ENCODE measurements at places on chromosomes 13 and 19. TPM values are rescaled to one million over a fixed set of nuclear protein-coding genes. Genes with fewer than 3 reads are reported as not detected.

DNA sequence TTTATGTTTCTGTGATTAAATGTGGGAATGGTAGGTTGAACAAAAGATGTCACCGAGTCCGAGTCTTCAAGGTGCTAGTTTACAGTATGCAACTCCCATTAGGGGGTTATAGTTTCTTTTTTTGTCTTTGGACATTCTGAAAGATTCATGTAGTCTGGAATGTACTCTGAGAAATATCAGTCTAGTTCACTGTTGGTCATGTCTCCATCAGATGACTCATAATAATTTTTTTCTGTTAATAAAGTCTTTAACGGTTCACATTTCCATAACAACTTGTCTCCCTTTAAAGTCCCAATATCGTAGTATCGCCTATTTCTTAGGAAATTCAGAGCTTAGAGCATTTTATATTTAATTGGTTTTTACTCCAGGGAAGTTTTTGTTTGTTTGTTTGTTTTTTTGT, 13.5 kb upstream of the ESD start:
- DNase-seq, result no peak

DNA sequence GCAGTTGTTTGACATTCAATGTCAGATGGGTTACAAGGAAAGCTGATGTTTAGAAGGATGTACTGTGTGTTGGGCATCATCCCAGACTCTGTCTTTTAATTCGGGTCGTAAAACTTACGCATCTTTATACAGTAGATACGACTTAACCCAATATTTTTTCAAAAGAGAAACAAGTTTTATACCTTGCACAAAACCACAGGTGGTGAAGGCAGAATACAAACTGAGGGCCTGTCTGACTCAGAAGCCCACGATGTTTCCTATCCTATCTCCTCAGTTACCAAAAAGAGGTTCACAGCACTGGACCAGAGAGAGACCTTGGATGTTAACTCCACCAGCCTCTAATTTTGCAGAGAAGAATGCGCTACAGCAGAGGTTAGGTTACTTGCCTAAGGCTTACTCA, 477.0 kb downstream of the FOXO1 start:
- DNase-seq, result no peak

GRCh38 chr13:95893861-95894260, 159.3 kb downstream of the UGGT2 start:
- no peak for DNase-seq

- no peak for DNase-seq
These were observed 12.2 kb downstream of the BRD4 start for GRCh38 chr19:15320116-15320515.

DNA sequence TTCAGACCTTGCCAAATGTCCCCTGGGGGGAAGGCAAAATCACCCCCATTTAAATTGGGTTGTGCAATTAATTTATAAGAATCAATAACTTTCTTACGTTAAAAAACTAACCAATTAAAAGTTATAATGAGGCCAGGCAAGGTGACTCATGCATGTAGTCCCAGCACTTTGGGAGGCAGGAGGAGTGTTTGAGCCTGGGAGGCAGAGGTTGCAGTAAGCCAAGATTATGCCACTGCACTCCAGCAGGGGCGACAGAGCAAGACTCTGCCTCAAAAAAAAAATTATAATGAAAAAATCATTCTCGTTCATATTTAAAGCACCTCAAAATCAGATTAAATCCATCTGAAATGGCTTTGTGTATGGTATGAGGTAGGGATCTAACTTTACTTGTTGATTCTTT, 18.4 kb upstream of the SIGLEC14 start:
- DNase-seq, result no peak

DNA sequence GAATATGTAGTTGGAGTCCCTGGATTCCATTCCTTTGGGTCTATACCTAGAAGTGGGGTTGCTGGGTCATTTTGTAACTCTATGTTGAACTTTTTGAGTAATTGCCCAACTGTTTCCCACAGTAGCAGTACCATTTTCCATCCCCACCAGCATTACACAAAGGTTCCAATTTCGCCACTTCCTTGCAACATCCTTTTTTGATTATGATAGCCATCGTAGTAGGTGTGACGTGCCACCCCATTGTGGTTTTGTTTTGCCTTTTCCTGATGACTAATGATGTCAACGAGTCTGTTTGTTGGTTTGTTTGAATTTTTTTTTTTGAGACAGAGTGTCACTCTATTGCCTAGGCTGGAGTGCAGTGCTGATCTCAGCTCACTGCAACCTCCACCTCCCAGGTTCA, 3.3 kb upstream of the PEX11G start:
- DNase-seq, result no peak

DNA sequence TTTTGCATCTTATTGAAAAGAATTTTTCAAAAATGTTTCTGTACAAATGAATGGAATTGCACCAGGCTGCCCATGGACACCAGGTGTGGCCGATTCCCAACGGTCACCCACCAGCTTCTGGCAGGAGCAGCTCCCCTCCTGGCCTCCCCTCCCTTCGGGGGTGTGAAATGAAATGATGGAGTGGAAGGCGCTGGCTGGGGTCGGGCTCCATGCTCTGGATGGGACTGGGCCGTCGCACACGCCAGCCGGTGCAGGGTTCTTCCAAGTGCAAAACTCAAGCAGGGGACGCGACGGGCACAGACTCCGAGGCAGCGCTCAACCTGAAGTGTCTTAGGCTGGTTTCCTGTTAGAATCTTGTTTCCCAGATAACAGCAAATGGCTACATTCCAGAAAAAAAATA, 21.9 kb downstream of the C19orf44 start:
- no peak for DNase-seq

- no peak for DNase-seq
These were observed 269.5 kb upstream of the HTR2A start for GRCh38 chr13:47166336-47166735.

GRCh38 chr13:36251526-36251925, 37.2 kb upstream of the SOHLH2 start:
- DNase-seq, result no peak

GRCh38 chr13:50222569-50223332, 207.5 kb downstream of the KCNRG start:
- no peak for DNase-seq

The CYP4F22 gene
- total RNA-seq, result not detected

The CYP4F11 gene
- not detected for total RNA-seq

The SYCN gene
- not detected for total RNA-seq

The FGF9 gene
- 0.90 TPM for total RNA-seq

The KANK3 gene
- 1.2 TPM for total RNA-seq

The FPR3 gene
- total RNA-seq, result not detected

Data from chondrocyte (in vitro differentiated cells).